ENCODE measurements at places on chromosomes 3 and 15. TPM values are rescaled to one million over a fixed set of nuclear protein-coding genes. Genes with fewer than 3 reads are reported as not detected.

DNA sequence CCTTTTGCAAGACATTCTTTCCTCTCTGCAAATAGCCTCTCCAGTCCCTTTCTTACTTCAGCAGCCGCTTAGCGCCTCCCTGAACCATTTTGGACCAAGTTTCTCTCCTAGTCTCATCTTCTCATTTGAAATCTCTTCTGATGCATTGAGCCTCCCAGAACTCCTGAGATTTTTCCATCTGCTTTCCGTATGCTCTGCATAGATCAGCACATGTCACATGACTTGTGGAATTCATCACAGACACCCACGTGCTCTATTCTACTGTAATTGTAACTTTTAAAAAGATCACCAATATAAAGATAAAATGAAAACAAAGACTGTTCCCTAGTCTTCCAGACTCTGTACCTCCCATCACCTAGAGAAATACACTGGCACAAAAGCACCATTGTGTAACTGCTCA lies 100.7 kb downstream of the GADL1 start:
- peaks cover 5% of the 10 kb centered on the region for H3K27me3 ChIP-seq
- no peak for DNase-seq
- H3K4me3 ChIP-seq, result no peak overlapping the region
- H3K27ac ChIP-seq, result no peak overlapping the region
- no peaks in the 10 kb centered on the region for H3K36me3 ChIP-seq

DNA sequence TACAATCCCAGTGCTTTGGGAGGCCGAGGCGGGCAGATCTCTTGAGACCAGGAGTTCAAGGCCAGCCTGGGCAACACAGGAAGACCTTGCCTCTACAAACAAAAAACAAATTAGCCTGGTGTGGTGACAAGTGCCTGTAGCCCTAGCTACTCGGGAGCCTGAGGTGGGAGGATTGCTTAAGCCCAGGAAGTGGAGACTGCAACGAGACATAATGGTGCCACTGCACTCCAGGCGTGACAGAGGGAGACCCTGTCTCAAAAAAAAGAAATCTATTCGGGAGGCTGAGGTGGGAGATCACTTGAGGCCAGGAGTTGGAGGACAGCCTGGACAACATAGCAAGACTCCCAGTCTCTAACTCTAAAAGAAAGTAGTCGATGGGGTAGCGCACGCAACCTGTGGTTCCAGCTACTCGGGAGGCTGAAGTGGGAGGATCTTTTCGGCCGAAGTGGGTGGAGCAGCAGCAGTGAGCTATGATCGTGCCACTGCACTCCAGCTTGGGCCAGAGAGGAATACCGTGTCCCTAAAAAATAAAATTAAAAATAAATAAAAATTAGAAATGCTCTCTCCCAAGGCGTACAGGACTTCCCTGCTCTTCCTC lies 775 bp downstream of the C3orf33 start:
- H3K4me3 ChIP-seq, result peak overlapping the region; percentile 88
- no peak for DNase-seq
- H3K27me3 ChIP-seq, result no peaks in the 10 kb centered on the region

TAGLN3 gene
- polyA plus RNA-seq, result not detected

AGTR1 gene
- not detected for polyA plus RNA-seq
